ENCODE measurements at places on chromosomes 1 and 21. TPM values are rescaled to one million over a fixed set of nuclear protein-coding genes. Genes with fewer than 3 reads are reported as not detected.

Gene TTC39A
- polyA plus RNA-seq = 20.6 TPM

Gene GMEB1
- 5.0 TPM for polyA plus RNA-seq

Gene FCRL4
- polyA plus RNA-seq = not detected

Gene RGS1
- polyA plus RNA-seq = 7.7 TPM
